Caco-2 (cell line): ENCODE measurements at places on chromosomes 13 and 19. TPM values are rescaled to one million over a fixed set of nuclear protein-coding genes. Genes with fewer than 3 reads are reported as not detected.
A peak's percentile ranks its signal among the peaks of the same experiment; 100 is the strongest.

DNA sequence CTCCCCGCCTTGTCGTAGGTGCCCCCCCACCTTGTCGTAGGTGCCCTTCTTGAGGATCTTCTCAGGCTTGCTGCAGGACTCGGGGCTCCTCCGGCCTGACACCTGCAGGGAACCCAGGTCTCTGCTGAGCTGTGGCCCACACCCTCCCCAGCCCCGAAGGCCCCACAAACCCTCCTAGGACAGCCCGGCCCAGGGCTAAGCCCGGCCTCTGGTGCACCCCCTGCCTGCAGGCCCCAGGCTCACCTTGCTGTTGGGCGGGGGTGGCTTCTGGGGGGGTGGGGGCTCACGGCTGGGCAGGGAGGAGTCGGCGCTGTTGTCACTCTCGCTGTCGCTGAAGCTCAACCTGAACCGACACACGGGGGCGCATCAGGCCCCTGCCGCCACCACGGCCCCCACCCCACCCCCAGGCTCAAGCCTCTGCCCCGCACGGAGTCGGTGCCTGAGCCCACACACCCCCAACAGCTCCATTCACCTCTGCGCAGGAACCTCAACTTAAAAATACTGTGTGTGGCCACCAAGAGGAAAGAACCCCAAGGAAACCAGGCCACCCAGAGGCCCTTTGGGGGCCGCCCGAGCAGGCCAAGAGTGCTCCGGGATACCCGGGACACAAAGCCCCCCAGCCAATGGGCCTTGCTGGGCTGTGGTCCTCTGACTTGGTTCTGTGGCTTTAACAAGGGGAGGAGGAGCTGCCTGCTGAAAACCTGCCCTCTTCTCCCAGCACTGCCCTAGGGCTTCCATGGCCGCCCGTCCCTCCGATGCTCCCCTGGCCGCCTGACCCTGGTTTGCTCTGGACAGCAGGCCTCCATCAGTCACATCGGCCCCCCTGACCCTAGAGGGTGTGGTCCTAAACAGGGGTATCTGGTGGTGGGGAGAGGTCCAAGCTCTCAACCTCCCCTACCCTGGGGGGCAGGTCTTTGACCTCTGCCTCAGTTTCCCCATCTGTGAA lies 65.8 kb downstream of the MLLT1 start:
- DNase-seq: no peak
- no peaks in the 10 kb centered on the region for H3K27me3 ChIP-seq
- H3K4me1 ChIP-seq: no peaks in the 10 kb centered on the region
- H3K36me3 ChIP-seq: peaks cover 3% of the 10 kb centered on the region; the same call in 1 of the 2 replicates

GRCh38 chr13:33610438-33611120 lies 207.4 kb upstream of the RFC3 start:
- H3K27ac ChIP-seq: no peak overlapping the region
- H3K4me3 ChIP-seq: no peak overlapping the region
- H3K36me3 ChIP-seq: no peaks in the 10 kb centered on the region
- no peak for DNase-seq
- no peaks in the 10 kb centered on the region for H3K27me3 ChIP-seq
- H3K4me1 ChIP-seq: peaks cover 9% of the 10 kb centered on the region; the same call in 1 of the 2 replicates

GRCh38 chr19:43599635-43600295 lies 3.4 kb downstream of the ZNF576 start:
- H3K36me3 ChIP-seq: no peaks in the 10 kb centered on the region; the same call in 1 of the 2 replicates
- H3K27me3 ChIP-seq: no peaks in the 10 kb centered on the region
- H3K27ac ChIP-seq: no peak overlapping the region
- DNase-seq: no peak
- no peak overlapping the region for H3K4me3 ChIP-seq

Gene STOML3
- 0.16 and 0.43 TPM in 2 replicates for total RNA-seq

DNA sequence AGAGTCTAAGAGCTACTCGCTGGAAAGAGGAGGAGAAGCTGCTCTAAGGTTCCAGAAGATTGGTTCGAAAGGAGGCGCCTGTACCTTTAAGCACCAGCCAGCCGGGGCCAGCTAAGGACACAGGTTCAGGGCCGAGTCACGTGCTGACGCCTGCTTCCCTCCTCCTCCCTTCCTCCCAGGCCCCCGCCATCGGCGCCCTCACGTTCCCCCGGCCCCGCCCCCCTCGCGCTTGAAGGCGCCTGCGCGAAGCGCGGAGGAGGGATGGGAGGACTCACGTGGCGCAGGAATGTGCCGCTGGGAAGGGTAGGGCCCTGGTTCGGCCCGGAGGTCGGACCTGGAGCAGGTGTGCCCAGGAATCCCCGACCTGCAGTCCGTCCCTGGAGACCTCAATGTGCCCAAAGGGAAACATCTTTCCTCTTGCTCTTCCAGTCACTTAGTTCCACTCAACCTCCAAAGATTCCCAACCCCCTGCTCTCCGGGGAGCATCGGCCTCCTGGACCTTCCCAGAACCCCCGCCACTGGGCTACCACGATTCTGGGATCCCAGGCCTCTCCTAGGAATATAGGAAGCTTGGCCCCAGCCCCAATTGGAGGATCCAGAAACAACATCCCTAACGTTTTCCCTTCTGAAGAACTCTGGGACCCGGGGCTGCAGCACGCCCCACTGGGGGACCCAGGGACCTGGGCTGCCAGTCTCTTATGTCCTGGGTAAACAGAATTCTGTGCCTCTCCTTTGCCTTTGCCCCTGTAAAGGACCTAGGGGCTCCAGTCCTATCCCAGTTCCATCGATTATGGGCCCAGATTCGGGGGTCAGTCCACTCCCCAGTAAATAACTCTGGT lies 2.5 kb downstream of the DBP start:
- H3K4me3 ChIP-seq: peak overlapping the region; percentile 53
- peak overlapping the region; percentile 93 for H3K27ac ChIP-seq
- H3K36me3 ChIP-seq: 0 out of 2 replicates have a peak, but pooled peaks cover 1% of the 10 kb centered on the region
- no peaks in the 10 kb centered on the region for H3K27me3 ChIP-seq
- H3K4me1 ChIP-seq: peaks cover 45% of the 10 kb centered on the region
- peak; percentile 99 for DNase-seq

Gene ZNF667
- total RNA-seq: not detected in 2 replicates

DNA sequence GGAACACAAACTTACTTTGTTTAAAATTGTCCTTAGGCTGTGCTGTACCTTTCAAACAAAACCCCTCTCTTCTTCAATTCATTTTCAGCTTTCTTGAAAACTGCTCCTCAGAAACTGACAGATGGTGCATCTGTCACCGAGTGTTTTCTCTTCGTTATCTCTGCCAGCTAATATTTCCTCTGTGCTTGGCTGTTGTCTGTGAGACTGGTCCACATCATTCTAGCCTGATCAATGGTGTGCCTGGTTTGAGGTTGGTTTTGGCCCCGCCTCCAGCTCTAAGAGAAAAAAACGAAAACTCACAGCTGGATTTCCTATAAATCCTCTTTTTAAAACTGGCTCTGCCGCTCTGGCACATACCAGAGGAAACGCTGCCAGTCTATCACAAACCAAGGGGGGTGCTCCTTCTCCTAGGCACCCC lies 79.7 kb downstream of the STARD13 start:
- H3K4me3 ChIP-seq: no peak overlapping the region
- peaks cover 45% of the 10 kb centered on the region for H3K4me1 ChIP-seq
- no peaks in the 10 kb centered on the region for H3K36me3 ChIP-seq
- no peak for DNase-seq
- H3K27me3 ChIP-seq: no peaks in the 10 kb centered on the region

GRCh38 chr13:25310891-25311290 lies 9.5 kb downstream of the NUP58 start:
- DNase-seq: no peak
- H3K27me3 ChIP-seq: no peaks in the 10 kb centered on the region
- H3K36me3 ChIP-seq: peaks cover 3% of the 10 kb centered on the region; the same call in 1 of the 2 replicates
- H3K4me1 ChIP-seq: no peaks in the 10 kb centered on the region
- no peak overlapping the region for H3K27ac ChIP-seq
- H3K4me3 ChIP-seq: no peak overlapping the region

DNA sequence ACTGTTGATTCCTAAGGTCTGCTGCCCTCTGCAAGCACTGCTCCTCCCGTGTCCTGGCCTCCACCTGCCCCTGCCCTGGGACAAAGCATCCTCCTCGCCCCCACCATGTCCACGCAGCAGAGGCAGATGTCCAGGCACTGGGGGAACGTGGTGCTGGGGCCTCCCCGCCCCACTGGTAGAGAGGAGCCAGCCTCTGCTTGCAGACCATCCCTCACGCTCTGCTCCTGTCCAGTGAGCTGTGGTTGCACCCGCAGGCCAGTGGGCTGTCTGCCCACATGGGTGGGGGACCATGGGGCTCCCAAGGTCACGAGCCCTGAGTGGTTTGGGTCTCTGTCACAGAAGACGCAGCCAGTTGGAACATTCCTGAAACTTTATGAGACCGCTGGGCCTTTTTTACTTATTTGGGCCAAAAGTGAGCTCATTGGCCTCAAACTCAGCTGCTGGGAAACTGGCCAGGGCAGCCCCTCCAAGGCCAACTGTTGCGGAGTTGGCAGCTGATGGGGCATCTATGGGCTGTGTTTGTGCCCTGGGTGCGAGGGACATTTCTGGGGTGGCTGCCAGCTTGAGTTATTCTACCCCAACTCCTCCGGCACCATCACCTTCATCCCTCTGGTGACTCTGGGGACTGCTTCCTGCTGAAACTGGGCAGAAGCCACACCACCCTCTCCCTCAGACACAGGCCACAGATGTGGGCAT lies 64.8 kb upstream of the F7 start:
- no peaks in the 10 kb centered on the region for H3K36me3 ChIP-seq
- no peak overlapping the region for H3K27ac ChIP-seq
- H3K4me3 ChIP-seq: no peak overlapping the region
- no peaks in the 10 kb centered on the region for H3K27me3 ChIP-seq

DNA sequence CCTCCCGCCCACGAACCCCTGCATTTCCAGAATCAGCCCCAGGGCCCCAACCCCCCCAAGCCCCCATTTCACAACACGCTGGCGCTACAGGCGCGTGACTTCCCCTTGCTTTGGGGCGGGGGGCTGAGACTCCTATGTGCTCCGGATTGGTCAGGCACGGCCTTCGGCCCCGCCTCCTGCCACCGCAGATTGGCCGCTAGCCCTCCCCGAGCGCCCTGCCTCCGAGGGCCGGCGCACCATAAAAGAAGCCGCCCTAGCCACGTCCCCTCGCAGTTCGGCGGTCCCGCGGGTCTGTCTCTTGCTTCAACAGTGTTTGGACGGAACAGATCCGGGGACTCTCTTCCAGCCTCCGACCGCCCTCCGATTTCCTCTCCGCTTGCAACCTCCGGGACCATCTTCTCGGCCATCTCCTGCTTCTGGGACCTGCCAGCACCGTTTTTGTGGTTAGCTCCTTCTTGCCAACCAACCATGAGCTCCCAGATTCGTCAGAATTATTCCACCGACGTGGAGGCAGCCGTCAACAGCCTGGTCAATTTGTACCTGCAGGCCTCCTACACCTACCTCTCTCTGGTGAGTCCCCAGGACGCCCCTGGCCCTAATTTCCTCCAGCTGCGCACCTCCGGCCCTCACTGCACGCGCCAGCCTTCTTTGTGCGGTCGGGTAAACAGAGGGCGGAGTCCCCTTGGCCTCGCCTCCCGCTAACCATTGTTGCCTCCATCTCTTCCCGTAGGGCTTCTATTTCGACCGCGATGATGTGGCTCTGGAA lies at the start of gene FTL:
FTL (plus strand) TSS at position 270 of the 766 bp plus-strand sequence; CDS start at position 469, 199 bp downstream.
- peaks cover 31% of the 10 kb centered on the region for H3K4me1 ChIP-seq
- DNase-seq: peak; percentile 99
- peaks cover 13% of the 10 kb centered on the region for H3K36me3 ChIP-seq
- no peaks in the 10 kb centered on the region for H3K27me3 ChIP-seq
- H3K4me3 ChIP-seq: peak within 1 kb of the TSS; percentile 95

Gene ICAM3
- total RNA-seq: 6.9 and 9.8 TPM in 2 replicates

DNA sequence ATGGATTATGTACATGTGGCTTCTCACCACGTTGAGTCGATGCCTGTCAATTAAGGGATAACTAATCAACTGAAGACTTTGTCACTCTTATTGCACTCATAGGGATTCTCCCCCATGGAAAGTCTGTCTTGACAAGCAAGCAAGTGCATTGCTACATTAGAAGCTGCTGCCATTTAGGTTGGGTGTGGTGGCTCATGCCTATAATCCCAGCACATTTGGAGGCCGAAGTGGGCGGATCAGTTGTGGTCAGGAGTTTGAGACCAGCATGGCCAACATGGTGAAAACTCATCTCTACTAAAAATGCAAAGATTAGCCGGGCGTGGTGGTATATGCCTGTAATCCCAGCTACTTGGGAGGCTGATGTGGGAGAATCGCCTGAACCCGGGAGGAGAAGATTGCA lies 18.3 kb upstream of the ZNF846 start:
- H3K4me3 ChIP-seq: no peak overlapping the region
- H3K27ac ChIP-seq: peak overlapping the region; percentile 100
- H3K4me1 ChIP-seq: peaks cover 24% of the 10 kb centered on the region

DNA sequence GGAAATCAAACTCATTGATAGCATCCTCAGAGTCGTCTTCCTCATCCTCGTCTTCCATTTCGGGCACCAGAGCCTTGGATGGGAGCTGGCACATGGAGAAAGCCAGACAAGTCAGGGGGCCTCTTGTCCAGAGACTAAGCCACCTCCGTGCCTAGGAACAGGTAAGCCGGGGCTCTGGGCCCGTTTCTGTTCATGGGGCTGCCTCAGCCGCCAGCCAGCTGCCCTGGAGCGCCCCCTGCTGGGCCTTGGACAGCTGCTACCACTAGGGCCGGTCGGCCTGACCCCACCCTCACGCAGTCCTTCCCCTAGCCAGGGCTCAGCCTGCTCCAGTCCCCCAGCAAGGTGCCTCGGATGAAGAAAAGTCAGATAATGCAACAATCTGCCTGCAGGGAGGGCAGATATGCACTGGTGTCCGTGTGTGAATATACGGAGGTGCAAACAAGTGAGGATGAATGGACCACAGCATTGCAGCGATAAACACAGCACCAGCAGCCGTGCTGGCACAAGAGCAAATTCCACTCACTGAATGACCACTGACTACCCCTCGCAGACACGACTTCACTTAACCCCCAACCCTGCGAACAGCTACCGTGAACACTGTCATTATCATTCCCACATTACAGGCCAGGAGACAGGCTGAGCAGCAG lies 11.9 kb upstream of the PRKD2 start:
- H3K36me3 ChIP-seq: peaks cover 8% of the 10 kb centered on the region
- H3K4me1 ChIP-seq: no peaks in the 10 kb centered on the region
- H3K27me3 ChIP-seq: no peaks in the 10 kb centered on the region
- no peak overlapping the region for H3K4me3 ChIP-seq

Gene PDE4C
- total RNA-seq: 0.36 and 0.46 TPM in 2 replicates

- H3K36me3 ChIP-seq: no peaks in the 10 kb centered on the region
- H3K4me1 ChIP-seq: no peaks in the 10 kb centered on the region
- DNase-seq: no peak
- no peak overlapping the region for H3K4me3 ChIP-seq
Observed at GRCh38 chr13:47351798-47352197, 454.9 kb upstream of the HTR2A start.

DNA sequence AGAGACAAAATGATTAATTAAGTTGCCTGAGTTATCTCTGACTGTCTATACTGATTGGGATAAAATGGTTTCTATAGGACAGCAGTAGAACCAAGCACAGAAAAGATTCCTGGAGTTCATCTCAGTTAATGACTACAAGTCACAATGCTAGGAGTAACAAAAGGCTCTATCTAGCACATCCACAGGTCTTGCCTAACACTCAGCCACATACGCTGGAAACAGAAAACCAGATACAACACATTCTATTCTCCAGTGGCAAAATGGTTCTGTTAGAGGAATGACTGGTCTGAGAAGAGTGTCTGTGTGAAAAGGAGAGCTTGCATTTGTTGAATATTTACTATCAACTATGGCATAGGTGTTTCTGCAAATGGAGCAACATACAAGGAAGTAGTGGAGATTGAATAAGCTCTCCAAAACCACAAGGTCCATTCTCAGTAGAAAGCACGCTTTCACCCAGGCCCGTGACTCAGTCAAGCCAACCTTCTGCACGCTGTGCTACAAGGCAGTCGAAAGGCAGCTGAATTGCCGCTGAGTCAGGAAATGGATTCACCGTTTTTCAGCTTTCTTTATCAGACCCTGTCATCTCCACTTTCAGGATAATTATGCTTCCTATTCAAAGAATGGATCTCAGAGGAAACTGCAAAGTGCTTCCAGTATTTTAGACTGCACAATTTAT lies 761.5 kb downstream of the EFNB2 start:
- H3K36me3 ChIP-seq: no peaks in the 10 kb centered on the region
- H3K4me1 ChIP-seq: peaks cover 38% of the 10 kb centered on the region
- no peak overlapping the region for H3K4me3 ChIP-seq
- peak overlapping the region; percentile 39 for H3K27ac ChIP-seq
- peak; percentile 38 for DNase-seq
